SK-N-SH treated with all-trans-retinoic acid at 6 μM for 48 hours (cell line): ENCODE measurements at places on chromosomes 7 and 10.

DNA sequence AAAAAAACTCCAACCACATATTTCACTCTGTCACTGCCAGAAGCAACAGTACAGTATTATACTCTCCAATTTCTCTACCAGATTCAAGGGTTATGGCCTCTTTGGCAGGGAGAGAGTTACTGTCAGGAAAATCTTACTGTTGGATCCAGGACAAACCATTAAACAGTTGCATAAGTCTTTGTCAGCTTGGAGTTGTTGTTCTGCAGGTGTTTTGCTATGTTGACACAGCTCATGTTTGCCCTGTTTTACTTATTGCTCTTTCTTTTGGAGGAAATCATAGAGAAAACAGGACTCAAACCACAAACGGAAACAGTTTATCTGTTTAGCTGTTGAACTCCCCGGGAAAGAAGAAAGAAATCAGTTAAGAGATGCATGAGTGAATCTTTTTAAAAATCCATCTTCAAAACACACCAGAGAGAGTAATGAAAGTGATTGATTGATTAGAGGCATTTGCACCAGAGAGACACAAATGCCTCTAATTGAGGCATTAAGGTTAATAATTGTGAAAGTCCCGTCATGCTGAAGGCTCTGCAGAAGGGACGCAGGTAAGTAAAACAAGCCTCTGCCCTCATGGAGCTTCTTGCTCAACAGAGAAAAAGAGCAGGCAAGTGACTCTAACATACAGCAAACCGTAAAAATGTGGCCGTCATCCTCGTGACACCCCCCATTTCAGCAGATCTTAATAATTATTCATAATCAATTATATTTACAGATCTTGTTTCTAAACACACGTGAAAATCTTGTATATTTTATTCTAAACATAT is 38.7 kb upstream of the ARHGAP21 start:
- ATAC-seq = peak; percentile 51; the same call in 2 of the 3 replicates

DNA sequence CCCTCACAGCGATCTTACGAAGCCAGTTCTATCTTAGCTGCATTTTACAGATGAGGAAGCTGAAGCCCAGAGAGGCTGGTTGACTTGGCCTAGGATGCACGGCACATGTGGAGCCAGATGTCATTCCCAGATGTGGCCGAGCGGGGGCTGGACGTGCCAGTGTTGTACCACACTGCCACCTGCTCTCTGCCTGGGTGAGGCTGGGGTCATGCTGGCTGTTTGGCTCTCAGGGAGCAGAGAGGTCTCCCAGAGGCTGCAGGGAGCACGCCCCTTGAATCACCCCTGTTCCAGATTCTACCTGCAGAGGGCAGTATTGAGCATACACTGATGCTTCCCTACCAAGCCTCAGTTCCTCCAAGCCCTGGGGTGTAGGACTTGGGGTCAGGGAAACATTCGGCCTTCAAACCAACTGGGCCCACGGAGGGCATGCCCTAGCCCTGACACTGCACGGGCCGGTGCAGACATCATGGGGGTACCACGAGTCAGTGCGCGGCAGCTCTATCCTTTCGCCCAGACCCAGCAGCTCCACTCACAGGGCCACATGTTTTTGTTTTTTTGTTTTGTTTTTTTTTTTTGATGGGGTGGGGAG is 3.8 kb upstream of the GTF2IRD1 start:
- peak; percentile 68 for ATAC-seq

DNA sequence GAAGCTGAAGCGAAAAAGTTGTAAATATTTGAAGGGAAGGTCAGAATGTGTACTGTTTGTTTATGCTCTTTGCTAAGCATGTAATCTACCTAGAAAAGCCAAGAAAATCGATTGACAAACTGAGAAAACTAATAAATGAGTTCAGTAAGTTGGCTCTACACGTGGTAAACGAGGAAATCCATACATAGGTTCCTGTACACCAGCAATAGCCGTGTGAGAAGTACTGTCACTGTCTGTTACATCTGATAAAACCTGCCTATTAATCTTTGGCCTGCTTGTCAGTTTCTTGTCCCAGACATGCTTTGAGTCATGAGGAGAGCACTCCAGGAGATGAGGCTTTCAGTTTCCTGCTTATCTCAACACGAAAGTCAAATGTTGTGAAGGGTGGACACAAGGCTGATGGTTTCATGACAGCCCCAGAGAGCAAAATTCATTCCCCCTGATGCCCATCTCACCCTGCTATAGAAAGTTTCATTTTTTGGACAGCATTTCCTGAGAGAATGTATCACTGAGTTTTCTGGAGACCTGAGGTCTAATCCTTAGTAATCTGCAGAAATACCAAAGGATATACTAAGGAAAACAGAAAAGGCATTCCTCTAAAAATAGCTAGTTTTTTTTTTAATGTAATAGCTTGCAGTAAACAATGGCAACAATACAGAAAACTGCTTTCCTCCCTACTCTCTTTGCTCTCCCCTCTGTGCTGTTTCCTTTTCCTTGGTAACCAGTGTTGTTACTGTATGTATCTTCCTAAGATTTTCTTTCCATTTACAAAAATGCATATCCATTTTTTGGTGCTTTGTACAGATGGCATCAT is 18.8 kb downstream of the BMPR1A start:
- peak; percentile 79 for ATAC-seq

- ATAC-seq = no peak
These were observed 67.0 kb upstream of the ITGB1 start for GRCh38 chr10:33025039-33025438.

DNA sequence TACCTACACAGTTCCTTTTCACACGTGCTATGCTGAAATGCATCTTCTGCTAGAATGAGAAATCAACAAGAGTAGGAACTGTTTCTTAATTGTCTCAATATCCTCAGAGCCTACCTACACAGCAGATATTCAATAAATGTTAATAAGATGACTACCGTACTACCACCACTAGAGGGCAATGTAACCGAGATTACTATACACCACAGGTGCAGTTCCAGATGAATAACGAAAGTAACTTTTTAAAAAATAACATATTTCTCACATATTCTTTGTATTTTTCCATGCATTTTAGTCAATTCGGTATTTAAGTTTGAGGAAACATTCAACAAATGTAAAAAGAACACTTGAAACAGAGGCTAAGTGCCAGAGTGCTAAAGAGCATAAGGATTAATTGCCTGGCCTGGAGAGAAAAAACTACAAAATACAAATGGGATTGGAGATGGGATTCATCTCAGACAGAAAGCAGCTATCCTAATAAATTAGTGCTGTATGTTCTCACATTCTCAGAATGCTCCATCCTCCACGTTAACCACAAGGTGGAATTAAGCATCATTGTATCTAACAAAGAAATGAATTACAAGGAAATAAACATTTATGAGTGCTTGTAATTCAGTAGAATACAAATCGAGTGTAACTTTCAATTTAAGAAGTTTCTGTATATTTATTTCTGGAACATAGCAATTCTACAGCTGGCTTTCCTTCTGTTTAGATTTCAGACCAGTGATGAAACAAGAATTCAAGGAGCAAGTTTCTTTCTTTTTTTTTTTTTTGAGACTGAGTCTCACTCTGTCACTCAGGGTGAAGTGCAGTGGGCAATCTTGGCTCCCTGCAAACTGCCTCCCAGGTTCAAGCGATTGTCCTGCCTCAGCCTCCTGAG is 20.3 kb upstream of the HECTD2 start:
- ATAC-seq = peak; percentile 96

DNA sequence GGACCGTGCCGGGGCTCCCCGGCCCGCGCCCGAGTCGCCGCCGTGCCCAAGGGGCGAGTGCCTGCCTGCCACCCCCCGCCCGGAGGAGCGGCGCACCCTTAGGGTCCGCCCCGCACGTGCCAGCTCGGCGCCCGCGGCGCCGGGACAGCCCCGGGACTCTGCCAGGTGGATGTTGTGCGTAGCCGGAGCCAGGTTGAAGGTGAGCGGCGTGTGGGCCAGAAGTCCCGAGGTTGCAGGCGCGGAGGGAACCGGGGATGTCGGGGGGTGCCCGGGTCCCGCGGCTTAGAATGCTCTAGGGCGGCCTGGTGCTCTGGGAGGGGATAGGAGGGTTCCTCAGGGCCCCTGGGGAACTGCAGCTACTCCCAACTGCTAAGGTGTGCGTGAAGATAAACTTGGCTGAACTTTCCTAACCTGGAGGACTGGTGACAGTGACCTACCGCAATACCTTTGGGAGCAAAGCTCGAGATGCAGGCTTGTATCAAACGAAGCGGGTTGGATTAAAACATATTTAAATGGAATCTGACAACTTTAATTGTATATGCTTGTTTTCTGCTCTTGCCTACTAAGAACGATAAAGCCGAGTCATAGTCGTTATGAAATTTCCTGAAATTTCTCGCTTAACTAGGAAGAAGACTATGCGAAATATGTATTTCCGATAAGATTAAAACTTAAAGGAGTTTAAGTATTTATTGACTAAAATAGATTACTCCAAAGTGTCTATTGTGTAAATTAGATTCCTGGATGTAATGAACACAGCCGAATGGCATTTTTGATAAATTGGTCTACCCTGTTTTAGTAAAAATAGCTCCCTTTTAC is at the start of gene CUX1:
TSS of gene CUX1 (plus strand) at position 156 of the 816 bp plus-strand sequence. CDS start at position 170, 14 bp downstream.
- peak; percentile 4; the same call in 1 of the 3 replicates for ATAC-seq

- ATAC-seq = no peak
These were observed 121.7 kb downstream of the EVX1 start for GRCh38 chr7:27364344-27364758.

- ATAC-seq = peak; percentile 46
These were observed 15.3 kb downstream of the PAPSS2 start for GRCh38 chr10:87674943-87675342.

DNA sequence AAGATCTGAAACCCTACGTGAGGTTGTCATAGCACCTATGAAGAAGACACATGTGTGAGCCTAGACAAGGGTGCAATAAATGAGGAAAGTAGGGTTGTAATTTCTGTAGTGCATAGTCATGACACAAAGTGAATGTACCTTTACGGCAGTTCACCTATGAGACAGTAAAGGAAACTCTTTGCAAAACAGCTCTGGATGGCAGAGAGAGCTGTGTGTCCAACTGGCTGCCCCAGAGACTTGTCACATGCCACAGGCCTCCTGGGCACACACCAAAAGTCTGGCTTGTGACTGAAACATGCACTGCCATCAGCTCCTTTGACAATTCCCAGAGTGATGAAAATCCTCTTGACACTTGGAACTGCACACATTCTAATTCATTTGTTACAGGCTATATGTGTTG is 90.7 kb upstream of the NAMPT start:
- no peak for ATAC-seq

DNA sequence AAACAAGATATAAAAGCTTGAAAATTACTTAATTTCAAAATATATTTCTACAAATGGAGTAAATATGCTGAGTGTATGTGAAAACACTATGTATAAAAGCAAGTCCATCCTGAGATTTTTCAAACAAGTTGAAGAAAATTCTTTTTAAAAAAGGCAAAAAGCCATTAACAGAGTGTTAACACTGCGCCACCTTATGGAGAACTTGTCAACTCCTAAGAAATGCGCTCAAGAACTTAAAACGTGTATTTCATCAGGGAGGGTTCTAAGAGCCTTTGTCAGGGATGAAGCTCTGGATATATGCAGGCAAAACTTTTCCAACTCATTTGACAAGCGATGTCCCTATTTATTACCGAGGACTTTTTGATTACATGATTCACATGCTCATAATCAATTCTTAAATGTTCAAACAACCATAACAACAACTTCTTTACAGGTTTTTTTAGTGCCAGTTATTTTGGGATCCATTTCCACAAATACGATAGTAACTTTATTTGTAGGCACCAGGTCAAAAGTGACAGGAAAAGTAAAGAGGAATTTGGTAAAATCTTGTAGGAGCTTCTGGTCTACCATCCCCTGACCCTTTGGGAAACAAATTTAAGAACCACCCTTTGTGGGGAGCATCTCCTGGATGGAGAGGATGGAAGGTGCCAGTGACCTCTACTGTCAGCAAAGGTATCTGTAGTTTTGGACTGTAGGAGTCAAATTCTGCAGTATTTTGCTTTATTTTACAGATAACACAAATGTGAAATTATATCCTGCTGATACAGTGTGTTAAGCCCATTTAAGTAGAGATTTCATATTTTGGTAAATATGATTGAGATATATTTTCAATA is 23.2 kb downstream of the CALCR start:
- ATAC-seq = peak; percentile 88

DNA sequence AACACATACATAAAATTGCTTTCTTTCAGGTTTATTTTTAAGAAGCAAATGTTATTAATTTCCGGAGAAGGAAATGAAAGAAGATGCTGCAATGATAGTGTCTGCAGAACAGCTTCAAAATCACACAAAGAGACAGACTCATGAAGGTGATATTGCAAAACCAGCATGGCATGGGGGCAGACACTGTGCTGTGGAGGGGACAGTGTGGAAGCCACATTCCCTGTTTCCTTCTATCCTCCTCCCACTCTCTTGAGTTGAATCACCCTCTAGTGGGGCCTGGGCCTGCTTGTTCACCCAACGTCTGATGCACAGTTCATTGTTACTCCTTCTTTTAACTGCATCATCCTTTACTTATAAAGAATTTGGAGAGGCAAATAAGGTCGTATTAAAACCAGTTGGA is 104.0 kb upstream of the INSIG1 start:
- no peak for ATAC-seq

DNA sequence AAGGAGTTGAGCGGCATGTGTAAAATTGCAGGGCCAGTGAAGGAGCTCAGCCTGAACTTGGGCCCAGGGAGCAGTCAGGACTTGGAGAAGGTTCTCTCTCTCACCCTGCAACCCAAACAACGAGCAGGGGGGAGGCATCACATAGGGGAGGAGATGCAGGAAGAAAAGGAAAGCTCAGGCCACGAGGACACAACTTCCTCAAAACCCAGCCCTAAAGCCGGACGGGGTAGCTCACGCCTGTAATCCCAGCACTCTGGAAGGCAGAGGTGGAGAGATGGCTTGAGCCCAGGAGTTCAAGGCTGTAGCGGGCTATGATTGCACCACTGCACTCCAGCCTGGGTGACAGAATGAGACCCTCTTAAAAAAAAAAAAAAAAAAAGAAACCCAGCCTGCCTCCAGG is 629.1 kb downstream of the PARD3 start:
- no peak for ATAC-seq

DNA sequence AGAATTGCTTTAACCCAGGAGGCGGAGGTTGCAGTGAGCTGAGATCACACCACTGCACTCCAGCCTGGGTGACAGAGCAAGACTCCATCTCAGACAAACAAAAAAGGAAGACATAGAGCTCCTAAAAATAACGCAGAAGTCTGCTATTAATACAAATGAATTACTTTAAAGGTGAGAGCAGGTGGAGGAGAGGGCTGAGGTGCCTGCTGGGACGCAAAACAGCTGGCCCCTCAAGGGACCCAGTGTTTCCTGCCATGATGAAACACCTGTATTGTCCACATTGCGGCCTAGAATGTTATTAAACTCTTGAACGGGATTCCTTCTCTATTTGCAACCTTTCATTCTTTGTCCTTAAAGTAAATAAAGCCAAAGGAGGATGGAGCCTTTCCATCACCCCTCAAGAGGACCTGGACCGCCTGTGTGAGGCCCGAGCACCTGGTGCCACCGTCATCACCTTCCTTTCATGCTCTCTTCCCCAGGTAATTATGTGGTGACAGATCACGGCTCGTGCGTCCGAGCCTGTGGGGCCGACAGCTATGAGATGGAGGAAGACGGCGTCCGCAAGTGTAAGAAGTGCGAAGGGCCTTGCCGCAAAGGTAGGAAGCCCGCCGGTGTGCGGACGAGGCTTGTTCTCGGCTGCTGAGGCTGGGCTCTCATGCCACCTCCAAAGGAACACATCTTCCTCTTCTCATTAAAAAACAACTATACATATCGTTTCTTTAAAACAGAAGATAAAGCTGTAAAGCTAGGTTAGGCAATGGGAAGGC is 136.7 kb downstream of the EGFR start:
- ATAC-seq = no peak

- no peak for ATAC-seq
These were observed 78.9 kb downstream of the GPR37 start for GRCh38 chr7:124686543-124687171.

- no peak for ATAC-seq
These were observed 108.6 kb upstream of the TAC1 start for GRCh38 chr7:97623333-97623732.

GRCh38 chr7:134792968-134793367 is 13.5 kb downstream of the CALD1 start:
- ATAC-seq = peak; percentile 8
